Muscle of arm (tissue), 14 donors: ENCODE measurements at places on chromosomes 5 and 9. TPM values are rescaled to one million over a fixed set of nuclear protein-coding genes. Genes with fewer than 3 reads are reported as not detected.
A peak's percentile ranks its signal among the peaks of the same experiment; 100 is the strongest.

DNA sequence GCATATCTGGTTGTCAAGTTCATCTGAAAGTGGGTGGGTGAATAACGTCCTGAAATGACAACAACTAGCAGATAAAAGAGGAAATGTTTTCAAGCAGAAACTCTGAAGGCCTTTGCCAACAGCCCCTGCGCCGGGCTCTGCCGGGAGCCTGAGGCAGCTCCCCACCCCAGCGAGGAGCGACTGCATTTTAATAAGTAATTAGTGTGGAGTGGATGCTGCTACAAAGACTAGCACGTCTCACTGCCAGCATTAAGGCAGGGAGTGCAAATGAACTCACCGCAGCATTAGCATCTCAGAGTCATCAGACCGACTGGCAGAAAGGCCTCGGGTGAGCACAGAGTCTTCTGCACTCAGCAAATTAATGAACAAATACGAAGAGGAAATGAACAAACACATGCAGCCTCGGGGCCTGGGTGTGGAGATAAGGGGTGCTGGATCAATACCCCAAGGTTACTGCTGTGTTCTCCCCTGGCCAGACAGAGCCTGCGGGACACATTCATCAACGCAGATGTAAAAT, 63.8 kb downstream of the VAV2 start:
- DNase-seq, result no peak

DNA sequence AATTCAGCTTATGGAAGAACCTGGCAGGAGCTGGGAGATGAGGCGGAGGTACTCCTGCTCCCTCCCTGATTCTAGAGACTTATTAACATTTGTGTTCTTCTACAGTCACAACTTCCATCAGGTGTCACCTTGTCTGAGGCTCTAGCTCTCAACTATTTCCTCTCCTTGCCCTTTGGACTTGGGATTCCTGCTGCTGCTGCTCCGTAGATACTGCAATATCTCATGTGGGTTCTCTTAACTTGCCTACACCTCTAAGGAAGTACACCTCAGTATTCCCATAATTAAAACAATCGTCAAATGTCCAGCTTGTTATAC, 21.2 kb downstream of the ANXA1 start:
- DNase-seq, result no peak

DNA sequence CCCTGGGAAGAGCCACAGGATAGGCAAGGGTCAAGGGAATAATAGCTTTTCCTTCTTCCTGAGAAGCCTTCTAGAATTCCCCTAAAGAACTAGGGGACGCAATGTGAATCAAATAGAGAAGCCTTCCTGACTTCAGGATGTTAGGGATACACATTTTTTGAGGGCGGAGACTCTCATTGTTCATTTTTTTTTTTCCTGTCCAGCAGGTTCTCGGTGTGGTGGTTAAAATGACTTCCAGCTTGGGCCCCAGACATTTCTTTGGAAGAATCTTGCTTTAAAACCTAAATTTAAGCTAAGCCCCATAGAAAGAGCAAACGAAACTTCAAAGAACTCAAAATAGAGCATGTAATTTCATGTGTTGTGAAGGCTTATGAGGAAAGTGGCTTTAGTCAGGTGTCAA, 80.8 kb downstream of the IQGAP2 start:
- DNase-seq, result no peak

DNA sequence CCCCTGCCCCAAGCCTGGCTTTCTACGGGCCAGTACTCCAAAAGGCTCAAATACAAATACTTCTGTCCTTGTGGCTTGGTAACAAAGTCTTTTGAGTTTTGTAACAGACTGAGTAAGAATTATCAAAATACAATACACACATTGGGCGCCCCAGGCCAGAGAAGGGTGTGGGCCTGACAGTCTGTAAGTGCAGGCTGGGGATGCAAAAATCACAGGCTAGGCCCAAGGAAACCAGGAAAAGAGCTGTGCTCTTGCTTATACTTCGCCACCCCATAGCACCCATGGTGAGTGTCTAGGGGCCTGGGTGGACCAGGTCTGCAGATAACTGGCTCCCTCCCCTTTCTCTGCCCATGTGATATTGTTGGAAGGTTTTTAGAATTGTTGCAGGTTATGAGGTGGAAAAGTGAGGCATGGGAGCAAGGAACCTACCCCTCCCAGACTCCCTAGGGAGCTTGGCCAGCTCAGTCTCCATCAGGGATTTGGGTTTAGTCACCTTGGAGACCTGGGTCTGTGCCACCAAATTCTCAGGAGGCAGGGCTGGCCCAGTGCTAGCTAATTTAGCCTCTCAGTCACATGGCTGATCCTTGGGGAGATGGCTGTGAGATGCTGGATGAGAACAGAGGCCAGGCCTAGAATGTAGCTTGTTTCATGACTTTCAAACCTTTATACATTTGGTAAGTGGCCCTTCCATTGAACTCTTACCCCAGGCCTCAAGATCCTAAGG, 72.9 kb downstream of the TARS1 start:
- DNase-seq, result no peak

DNA sequence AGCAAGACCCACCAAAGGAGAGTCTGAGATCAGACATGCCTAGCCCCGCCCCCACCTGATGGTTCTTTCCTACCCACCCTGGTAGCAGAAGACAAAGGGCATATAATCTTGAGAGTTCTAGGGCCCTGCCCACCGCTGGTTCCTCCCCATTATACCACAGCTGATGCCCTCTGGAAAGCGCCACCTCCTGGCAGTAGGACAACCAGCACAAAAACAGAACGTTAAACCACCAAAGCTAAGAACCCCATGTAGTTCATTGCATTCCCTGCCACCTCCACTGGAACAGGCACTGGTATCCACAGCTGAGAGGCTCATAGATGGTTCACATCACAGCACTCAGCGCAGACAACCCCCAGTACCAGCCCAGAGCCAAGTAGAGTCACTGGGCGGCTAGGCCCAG, 81.2 kb upstream of the TRPC7 start:
- no peak for DNase-seq

DNA sequence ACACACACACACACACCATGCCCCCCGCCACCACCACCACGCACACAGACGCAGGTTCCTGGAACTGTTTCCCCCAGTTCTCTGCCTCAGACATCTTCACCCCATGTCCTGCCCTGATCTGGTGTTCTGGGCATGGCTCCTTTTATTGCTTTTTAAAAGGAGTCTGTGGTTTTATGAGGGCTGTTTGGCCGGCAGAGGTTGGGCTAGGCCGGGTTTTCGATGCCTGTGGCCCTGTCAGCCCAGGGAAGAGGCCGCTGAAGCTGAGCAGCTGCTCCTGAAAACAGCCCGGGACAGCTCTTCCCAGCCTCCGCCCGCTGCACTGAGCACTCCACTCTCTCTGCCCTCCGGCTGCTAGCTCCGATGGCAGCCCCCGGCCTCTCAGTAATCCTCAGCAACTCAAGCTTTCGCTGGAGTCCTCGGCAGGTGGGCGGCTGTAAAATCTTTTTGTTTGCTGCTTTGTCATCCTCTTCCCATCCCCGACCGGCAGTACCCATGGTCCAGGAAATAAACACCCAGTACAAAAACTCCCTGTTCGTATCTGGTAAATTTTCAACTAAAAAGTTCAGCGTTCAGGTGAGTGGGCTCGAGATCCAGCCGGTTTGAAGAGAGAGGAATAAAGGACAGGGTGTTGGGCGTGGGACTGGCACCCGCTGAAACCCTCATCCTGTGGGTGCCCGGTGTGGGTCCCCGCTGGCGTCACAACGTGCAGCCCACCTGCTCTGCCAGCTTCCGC, 103.0 kb upstream of the ERCC6L2 start:
- DNase-seq, result peak; percentile 27

DNA sequence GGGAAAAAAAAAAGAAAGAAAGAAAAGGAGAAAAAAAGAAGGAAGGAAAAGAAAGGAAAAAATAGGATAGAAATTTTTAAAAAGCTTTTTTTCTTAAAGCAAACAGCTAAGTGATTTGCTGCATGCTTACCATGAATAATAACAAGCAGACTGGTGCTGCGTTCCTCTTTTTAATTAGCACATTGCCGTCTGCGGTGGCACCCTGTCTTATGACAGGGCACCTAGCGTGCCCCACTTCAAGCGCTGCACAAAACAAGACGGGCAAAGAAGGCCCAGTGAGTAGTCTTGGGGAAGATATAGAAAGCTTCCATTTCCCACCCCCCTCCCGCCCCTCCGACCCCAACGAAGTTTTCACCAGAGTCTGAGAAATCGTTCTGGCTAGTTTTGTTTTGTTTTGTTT, 513.9 kb downstream of the ZNF608 start:
- DNase-seq, result no peak

GRCh38 chr5:180116077-180116999, 44.8 kb upstream of the RNF130 start:
- DNase-seq, result no peak

GRCh38 chr5:7261049-7261448, 134.9 kb upstream of the ADCY2 start:
- DNase-seq, result peak; percentile 4

- no peak for DNase-seq
Observed at GRCh38 chr5:125455041-125455440, 708.6 kb upstream of the ZNF608 start.

DNA sequence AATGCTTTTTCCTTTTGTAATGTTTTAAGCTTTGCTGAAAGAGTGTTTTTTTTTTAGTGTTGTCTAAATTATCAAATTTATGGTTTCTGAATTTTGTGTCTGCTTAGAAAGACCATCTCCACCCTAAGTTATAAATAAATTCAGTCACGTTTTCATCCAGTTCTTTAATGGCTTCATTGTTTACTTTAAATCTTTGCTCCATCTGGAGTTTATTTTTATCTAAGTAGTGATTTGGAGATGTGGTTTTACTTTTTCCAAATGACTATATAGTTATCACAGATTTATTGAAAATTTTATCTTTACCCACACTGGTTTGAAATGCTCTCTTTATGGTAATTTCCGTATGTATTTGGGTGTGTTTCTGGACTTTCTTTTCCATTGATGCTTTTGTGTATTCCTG, 577.2 kb upstream of the ZNF608 start:
- no peak for DNase-seq

GRCh38 chr9:33349743-33350142, 52.6 kb downstream of the AQP7 start:
- no peak for DNase-seq

- no peak for DNase-seq
Observed at GRCh38 chr5:123746683-123747360, 234.8 kb downstream of the CSNK1G3 start.

- DNase-seq, result peak; percentile 35
Observed at GRCh38 chr5:35319333-35320002, 89.2 kb upstream of the PRLR start.

- DNase-seq, result peak; percentile 16
Observed at GRCh38 chr5:40080191-40080590, 599.5 kb upstream of the PTGER4 start.

- no peak for DNase-seq
Observed at GRCh38 chr5:139212486-139212885, 14.3 kb upstream of the SIL1 start.

DNA sequence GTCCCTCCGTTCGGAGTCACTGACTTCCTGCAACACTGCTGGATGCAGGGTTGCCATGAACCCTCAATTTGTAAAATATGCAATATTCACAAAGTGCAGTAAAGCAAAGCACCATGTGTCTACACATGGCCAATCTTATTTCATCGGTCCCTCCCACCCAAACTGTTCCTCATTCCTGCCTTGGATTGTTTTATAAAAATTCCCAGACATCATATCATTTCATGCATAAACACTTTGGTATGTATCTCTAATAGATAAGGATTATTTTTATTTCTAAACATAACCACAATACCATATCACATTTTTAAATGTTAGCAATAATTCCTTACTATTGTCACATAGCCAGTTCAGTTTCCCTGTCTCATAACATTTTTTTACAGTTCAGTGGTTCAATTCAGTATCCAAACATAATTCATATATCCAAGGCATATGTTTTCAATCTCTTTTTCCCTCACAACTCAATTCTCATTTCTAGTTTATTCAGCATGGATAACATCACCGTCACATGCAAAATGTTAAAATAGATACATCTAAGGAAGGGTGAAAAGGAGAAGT, 82.0 kb upstream of the PCAT7 start:
- DNase-seq, result peak; percentile 15

GRCh38 chr9:117073539-117074341, 341.1 kb downstream of the ASTN2 start:
- DNase-seq, result peak; percentile 11

DNA sequence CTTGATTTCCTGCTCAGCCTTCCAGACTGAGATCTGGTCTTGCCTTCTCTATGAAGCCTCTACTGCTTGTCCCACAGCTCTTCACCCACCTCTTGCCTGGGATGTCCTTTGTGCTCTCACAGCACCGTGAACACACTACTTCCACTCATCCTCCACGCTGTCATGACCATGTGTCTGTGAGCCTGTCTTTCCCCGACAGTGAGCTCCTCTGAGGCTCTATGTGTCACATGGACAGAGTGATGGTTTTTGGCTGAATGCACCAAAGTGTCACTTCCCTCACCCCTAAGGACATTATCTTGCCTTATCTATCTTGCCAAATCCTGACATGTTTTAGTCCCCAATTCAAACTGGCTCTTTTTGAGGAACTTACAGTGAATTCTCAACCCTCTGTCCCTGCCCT, 11.3 kb downstream of the PHYKPL start:
- no peak for DNase-seq

GRCh38 chr5:59079622-59080620, 497.0 kb downstream of the RAB3C start:
- DNase-seq, result no peak

DNA sequence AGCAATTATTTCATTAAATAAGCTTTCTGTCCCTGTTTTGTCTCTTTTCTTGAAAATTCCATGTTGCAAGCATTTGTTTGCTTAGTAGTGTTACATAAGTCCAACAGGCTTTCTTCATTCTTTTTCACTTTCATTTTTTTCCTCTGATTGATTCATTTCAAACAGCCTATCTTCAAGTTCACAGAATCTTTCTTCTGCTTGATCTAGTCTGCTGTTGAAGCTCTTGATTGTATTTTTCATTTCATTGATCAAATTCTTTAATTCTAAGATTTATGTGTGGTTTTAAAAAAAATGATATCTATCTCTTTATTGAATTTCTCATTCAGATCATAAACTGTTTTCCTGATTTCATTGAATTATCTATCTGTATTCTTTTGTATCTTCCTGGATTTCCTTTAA, 20.4 kb upstream of the NFIL3 start:
- no peak for DNase-seq

The MCIDAS gene
- polyA plus RNA-seq, result not detected

The BNIP1 gene
- polyA plus RNA-seq, result 10.5 TPM

The TXNDC8 gene
- not detected for polyA plus RNA-seq

The RGS14 gene
- polyA plus RNA-seq, result not detected

The PCDHB16 gene
- 3.0 TPM for polyA plus RNA-seq

The ZDHHC11 gene
- polyA plus RNA-seq, result 10.0 TPM

The HMGCS1 gene
- 36.6 TPM for polyA plus RNA-seq

The MARCHF6 gene
- 96.3 TPM for polyA plus RNA-seq

The C8G gene
- 0.44 TPM for polyA plus RNA-seq

The PIP5K1B gene
- 3.4 TPM for polyA plus RNA-seq

The NOXA1 gene
- 2.3 TPM for polyA plus RNA-seq

The GRIN3A gene
- polyA plus RNA-seq, result 1.0 TPM

The STXBP1 gene
- polyA plus RNA-seq, result 12.1 TPM

The SLC36A2 gene
- 0.10 TPM for polyA plus RNA-seq

The ZNF883 gene
- 3.6 TPM for polyA plus RNA-seq

The TAF11L2 gene
- not detected for polyA plus RNA-seq

The FOXD4L5 gene
- 1.6 TPM for polyA plus RNA-seq
